ENCODE measurements at places on chromosomes 11 and 22.

DNA sequence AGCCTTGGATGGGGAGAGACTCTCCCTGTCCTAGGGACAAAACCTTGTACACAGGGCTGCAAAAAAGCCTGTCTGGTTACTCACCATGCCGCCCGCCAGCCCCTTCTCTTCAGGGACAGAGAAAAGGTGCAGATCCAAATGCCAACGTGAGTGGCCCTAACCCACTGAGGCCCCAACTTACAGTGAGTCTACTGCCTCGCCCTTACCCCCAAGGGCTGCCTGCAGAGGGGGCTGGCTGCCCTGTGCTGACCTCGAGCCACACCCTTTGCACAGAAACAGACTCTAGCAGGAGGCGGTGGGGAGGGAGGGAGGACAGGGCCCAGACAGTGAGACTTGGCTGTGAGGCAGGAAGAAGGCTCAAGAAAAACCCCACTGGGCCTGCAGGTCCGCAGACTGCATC lies 13.6 kb upstream of the CHST1 start:
- DNase-seq, result no peak

- DNase-seq, result no peak
Observed at GRCh38 chr11:1727861-1728260, 22.5 kb downstream of the IFITM10 start.

DNA sequence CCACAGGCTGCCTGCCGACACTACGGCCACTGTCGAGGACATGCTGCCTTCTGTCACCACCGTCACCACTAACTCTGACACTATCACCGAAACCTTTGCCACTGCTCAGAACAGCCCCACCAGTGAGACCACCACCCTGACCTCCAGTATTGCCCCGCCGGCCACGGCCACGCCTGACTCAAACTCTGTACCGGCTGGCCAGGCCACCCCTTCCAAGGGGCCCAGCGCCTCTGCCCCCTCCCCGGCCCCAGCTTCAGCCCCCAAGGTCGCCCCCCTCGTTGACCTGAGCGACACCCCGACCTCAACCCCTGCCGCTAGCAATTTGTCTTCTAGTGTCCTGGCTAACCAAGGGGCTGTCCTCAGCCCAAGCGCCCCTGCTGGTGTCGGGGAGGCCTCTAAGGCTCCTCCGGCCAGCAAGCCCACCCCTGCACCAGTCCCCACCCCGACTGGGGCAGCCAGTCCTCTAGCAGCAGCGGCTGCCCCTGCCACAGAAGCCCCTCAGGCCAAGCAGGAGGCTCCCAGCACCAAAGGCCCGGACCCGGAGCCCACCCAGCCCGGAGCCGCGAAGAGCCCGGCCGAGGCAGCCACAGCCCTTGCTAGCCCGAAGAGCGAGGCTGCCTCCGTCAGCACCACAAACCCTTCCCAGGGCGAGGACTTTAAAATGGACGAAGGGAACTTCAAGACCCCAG lies 41.3 kb upstream of the TTC12 start:
- no peak for DNase-seq

DNA sequence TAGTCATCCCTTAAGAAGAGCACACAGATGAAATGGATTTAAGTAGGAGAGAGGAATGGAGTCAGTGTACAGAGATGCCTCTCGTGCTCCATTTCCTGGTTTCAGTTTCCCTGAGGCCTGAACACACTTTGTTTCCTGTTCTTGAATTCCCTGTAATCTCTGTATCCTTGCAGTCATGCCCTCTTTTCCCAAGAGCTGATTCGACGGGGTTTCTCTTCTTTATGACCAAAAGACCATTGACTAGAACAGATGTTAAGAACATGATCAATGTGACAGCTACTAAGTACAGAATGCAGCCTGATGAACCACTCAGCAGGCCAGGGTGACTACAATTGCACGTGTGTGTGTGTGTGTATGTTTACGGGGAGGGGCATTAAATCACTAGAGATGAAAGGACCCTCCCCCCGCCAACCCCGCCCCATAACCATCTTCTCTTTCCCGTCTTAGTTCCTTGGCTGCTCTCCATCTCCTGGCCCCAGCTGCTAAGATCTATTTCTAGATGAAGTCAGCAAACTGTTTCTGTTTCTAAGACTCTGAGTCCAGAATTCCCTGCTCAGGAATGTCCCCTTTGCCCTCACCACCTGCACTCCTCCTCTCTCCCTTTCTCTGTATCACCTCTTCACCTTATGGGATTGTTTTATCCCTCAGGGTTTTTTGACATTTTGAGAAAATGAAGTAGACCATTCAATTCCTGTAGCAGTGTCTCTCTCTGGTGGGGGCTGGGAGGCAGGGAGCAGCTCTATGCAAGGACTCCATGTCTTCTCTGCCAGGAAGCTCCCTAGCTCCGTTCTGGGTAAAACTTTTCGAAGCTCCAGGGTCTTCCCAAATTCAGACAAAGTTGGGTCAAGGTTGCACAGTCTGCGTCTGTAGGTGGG lies 26.0 kb downstream of the SLC22A6 start:
- DNase-seq, result no peak

GRCh38 chr11:73252577-73253191 lies 19.5 kb upstream of the P2RY6 start:
- DNase-seq, result peak; percentile 17

DNA sequence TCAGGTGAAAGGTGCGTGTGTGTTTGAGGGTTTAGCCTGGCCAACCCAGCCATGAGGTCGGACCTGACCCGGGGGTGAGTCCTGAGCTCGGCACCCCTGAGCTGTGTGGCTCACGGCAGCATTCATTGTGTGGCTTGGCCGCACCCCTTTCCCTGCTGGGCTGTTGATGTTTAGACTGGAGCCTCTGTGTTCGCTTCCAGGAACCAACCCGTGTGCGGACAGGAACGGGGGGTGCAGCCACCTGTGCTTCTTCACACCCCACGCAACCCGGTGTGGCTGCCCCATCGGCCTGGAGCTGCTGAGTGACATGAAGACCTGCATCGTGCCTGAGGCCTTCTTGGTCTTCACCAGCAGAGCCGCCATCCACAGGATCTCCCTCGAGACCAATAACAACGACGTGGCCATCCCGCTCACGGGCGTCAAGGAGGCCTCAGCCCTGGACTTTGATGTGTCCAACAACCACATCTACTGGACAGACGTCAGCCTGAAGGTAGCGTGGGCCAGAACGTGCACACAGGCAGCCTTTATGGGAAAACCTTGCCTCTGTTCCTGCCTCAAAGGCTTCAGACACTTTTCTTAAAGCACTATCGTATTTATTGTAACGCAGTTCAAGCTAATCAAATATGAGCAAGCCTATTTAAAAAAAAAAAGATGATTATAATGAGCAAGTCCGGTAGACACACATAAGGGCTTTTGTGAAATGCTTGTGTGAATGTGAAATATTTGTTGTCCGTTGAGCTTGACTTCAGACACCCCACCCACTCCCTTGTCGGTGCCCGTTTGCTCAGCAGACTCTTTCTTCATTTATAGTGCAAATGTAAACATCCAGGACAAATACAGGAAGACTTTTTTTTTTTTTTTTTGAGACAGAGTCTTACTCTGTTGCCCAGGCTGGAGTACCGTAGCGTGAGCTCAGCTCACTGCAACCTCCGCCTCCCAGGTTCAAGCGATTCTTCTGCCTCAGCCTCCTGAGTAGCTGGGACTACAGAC lies 53.9 kb upstream of the PPP6R3 start:
- DNase-seq, result no peak

DNA sequence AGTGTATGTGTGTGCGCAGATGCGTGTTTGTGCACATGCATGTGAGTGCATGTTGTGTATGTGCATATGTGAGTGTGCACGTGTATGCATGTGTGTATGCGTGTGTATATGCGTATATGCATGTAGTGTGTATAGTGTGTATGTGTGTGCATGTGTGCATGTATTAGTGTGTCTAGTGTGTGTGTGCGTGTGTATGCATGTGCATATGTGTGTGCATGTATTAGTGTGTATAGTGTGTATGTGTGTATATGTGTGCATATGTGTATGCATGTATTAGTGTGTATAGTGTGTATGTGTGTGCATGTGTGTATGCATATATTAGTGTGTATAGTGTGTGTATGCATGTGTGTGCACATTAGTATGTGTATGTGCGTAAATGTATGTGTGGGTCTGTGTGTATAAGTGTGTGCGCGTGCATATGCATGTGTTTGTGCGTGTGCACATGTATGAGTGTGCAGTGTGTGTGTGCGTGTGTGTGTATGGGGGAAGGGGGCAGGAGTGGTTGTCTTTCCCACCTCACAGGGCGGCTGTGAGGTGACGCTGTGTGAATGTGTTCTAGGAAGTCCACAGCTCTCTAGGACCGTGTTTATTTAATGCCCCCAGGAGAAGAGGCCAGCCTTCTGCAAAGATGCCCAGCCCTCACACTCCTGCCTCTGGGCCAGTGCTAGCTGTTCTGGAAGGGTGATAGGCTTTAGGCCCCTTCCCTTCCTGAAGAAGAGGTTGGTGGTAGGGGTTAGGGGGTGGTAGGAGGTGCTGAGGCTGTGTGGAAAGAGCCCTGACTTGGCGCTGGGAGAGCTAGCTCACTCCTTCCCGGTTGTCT lies 114.6 kb downstream of the CEP164 start:
- no peak for DNase-seq

GRCh38 chr11:79071190-79071589 lies 369.6 kb downstream of the TENM4 start:
- DNase-seq, result no peak

Measured in activated CD4-positive, alpha-beta T cell treated with anti-CD3 and anti-CD28 coated beads, Interleukin-2, amount 50 U/mL, for 48 hours (primary cell).